ENCODE measurements at places on chromosomes 4 and X. TPM values are rescaled to one million over a fixed set of nuclear protein-coding genes. Genes with fewer than 3 reads are reported as not detected.
A peak's percentile ranks its signal among the peaks of the same experiment; 100 is the strongest.

The XAGE5 gene
- not detected for total RNA-seq

The CT83 gene
- total RNA-seq = not detected

DNA sequence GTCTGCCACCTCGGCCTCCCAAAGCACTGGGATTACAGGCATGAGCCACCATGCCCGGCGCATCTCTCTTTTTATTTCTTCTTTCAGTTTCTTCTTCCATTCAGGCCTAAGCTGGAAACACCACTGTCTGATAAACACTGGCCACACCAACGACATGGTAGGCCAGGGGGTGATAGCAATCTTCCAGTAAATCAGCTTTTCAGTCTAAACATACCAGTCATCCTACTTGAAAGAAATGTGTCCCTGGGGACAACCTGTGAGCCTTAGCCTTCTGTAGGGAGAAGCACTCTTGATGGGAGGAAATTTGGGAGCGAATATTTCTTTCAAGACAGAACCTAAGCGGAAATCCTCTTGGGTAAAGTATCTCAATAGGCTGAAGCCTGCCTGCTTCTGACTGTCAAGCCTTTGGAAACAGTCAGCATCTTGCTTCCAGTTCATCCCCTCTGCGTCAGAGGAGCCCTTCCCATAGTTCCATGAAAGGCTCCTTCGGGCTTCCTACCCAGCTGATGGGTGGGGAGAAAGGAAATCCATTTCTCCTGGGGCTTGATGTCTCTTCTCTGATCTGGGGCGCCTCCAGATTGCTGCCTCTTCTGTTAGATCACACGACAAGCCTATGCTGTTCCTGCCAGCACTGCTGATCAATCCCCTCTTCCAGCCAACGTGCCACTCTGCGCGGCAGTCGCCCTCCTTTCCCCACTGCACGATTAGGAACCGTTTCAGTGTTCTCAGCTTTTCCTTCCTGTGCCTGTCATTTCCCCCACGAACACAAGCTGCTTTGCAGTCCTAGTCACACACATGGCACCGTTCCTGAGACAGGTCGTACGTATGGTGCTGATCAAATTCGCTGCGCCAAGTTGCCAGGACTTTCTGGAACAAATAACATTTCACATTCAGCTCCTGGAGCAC lies 49.5 kb upstream of the CBR4 start:
- no peak for DNase-seq

The GLOD5 gene
- not detected for total RNA-seq

- no peak for DNase-seq
These were observed 214.8 kb downstream of the SPATA18 start for GRCh38 chr4:52265781-52266525.

GRCh38 chr4:7765666-7766065 lies 174.0 kb downstream of the AFAP1 start:
- DNase-seq = no peak

GRCh38 chrX:19860571-19860970 lies 26.8 kb downstream of the SH3KBP1 start:
- DNase-seq = no peak

The PRKG2 gene
- total RNA-seq = 0.05 TPM

DNA sequence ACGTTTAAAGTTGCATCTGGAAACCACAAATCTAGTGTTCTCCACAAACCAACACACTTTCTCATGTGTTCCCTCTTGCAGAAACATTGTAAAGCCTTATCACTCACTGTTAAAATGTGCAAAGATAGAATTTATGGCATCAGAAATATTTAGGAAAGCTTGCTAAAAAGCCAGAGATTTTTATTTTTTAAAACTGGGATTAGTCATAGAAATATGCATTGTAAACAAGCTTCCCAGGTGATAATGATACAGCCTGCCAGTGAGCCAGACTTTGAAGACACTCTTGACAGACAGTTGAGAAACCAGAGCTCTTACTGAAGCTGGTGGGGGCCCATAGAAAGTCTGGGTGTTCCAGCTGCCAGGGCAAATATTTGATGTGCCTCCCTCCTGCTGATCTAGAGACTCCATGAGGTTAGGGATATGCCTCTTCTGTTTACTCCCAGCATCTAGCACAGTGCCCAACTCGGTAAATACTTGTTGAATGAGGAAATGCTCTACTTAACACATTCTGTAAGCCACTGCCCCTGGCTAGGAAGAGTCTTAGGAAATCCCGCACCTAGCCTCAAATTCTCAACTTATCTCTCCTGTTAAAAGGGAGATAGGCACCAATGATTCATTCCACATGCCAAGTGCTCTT lies 179.0 kb upstream of the RASGEF1B start:
- DNase-seq = no peak

GRCh38 chr4:5995901-5996623 lies 22.2 kb downstream of the C4orf50 start:
- no peak for DNase-seq

The FGG gene
- not detected for total RNA-seq

The CSAG1 gene
- 71.6 TPM for total RNA-seq

GRCh38 chrX:134661295-134661694 lies 3.0 kb upstream of the PLAC1 start:
- no peak for DNase-seq

The MAGEA1 gene
- total RNA-seq = 15.2 TPM

- DNase-seq = peak; percentile 64
These were observed 56.4 kb upstream of the PLAC8 start for GRCh38 chr4:83170952-83171399.

DNA sequence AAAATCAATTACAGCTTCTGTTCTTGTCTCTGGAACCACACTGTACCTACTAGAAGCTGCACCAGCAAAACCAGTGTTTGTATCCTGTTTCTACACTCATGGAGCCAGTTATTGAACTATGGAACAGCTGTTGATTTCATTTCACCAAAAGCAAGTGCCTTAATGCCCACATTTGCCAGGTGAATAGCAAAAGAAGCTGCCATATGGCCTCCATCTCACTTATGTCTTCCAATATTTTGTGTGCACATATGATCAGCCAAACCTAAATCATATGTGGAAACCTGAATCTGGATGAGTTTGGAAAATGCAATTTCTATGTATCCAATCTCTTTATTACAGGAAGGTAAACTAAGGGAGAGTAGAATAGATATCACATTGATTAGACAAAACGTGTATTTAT lies 415.8 kb upstream of the GRID2 start:
- DNase-seq = no peak

The PDE6B gene
- 0.18 TPM for total RNA-seq
